ENCODE measurements at places on chromosomes 5 and 9.

- DNase-seq, result no peak
These were observed 103.4 kb downstream of the MED10 start for GRCh38 chr5:6274846-6275543.

- peak; percentile 70 for DNase-seq
These were observed 355.3 kb downstream of the TMEM232 start for GRCh38 chr5:110371011-110371724.

- DNase-seq, result no peak
These were observed 801.4 kb downstream of the BRINP1 start for GRCh38 chr9:118567861-118568260.

DNA sequence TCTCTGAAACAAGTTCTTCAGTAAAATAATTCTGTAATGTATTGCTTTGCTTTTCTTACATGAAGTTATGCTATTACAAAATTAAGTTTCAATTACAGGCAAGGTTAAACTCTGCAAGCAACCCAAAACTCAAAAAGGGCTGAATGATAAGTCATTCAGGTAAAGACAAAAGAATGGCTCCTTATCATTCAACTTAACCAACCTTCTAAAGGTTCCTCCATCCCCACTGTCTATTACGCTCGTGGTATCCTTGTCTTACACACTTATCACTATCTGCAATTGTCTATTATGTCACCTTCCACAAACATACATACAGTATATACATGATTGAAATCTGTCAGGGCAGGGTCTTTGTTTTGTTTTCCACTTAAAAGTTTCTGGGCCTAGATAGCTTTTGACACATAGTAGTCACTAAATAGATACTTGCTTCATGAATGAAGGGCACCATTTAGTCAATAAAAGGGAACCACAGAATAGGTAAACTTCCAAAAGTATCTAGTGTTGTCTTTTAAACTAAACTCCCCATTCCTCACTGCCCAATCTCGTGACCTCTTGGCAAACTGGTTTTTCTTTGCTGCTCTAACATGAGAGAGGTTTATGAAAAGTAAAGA, 6.9 kb downstream of the RPL37 start:
- no peak for DNase-seq

- DNase-seq, result no peak
These were observed 83.7 kb downstream of the SERINC5 start for GRCh38 chr5:80172067-80172695.

- no peak for DNase-seq
These were observed 10.4 kb downstream of the CCL28 start for GRCh38 chr5:43401827-43402226.

DNA sequence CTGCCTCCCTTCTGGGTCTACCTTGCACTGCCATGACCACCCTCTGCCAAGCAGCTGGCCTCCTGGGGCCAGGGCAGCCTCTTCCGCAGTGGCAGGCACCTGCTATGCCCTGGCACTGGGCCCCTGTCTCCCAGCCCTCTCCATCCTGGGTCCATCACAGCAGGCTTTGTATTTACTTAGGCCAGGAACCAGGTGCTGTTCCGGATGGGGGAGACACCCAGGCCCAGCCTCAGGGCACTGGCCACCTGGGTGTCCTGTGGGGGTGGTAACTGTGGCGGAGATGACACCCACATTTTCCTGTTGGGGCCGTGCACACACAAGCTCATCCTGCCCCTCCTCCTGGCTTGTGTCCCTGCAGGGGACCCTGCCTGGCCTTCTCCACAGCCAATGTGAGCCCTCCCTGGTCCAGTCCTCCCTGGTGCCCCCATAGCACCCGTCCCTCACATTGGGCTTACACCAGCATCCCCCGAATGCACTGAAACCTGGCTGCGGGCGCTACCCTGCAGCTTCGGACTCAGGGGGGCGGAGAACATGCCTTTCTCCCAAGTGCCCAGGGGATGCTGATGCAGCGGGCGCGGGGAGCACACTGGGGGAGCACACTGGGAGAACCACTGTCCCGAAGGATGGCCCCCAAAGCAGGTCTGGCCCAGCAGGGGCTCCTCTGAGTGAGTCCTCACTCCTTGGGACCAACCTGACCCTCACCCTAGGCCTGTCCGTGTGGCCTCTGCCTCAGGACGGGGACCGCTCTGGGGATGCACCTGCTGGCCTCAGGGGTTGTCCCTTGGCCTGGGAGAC, 17.9 kb downstream of the FAM163B start:
- no peak for DNase-seq

DNA sequence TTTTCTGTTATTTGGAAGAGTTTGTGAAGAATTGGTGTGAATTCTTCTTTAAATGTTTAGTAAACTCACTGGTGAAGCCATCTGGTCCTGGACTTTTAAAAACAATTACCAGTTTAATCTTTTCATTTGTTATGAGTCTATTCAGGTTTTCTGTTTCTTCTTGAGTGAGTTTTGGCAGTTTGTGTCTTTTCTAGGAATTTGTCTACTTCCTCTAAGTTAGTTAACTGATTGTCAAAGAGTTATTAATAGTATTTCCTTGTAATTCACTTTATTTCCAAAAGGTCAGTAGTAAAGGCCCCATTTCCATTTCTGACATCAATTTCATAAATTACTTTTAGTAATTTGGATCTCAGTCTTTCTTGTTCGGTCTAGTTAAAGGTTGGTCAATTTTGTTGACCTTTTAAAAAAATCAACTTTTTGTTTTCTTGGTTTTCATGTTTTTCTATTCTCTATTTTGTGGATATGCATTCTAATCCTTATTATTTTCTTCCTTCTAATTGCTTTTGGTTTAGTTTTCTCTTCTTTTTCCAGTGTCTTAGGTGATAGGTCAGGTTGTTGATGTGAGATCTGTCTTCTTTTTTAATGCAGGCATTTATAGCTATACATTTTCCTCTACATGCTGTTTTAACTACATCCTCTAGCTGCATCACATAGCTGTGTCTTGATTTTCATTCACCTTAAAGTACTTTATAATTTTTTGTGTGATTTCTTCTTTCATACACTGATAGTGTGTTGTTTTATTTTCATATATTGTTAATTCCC, 7.3 kb upstream of the SMIM3 start:
- no peak for DNase-seq

DNA sequence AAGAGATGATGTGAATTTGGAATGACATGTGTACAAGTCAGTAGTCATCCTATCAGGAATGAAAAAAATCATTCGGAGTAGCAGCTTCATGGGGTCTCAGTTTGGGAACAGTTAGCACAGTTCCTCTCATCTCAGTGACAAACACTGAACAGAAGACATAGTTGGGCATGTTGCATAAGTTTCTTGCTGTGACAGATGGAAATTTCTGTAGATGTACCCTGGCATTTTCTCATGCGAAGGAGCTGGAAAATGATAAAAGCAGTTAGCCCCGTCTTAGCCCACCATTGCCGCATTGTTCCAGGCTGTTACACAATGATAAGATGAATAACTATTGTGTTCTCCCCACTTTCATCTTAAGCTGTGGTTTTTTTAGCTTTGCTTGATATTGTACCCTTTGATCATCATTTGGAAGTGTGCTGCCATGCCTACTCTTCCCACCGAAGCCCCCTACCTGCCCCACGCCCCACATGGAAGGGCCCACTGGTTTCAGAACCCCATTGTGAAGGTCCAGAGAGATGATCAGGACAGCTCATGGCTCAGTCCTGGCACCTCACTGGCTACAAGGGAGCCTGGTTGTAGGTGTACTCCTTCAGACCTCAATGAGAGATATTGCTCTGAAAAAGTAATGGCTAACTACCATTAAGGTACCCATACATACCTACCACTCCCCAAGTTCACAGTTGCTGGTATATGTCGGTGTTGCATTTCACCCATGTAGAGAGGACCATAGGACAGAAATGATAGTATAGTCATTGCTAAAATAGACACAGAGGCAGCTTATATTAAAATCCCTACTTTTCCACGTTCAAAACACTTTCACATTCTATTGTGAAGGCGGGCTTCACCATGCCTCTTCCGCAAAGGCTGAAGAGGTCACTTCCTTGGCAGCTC, 38.8 kb downstream of the SFXN1 start:
- DNase-seq, result no peak

DNA sequence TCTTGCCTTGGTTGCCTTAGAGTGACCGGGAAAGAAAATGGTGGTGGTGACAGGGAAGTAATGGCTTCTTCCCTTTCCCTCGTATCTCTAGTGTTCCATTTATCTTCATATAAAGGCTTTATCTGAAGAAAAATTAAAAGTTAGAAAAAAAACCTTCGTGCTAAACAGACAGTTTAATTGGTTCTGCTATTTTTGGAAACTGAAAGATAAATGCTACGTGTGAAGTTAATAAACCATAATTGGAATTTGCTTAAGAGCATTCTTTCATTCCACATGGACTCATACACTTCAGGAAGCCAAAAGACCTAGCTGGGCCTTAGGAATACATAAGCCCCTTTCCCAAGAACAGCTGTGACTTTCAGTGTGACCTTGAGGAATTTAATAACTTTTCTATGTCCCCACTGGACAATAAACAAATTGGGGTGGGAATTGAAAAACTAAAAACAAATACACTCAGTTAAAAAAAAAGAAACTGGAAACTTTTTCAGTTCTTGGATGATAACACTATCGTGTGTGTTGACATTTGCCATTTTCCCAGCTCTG, 818.8 kb upstream of the WWC1 start:
- no peak for DNase-seq

DNA sequence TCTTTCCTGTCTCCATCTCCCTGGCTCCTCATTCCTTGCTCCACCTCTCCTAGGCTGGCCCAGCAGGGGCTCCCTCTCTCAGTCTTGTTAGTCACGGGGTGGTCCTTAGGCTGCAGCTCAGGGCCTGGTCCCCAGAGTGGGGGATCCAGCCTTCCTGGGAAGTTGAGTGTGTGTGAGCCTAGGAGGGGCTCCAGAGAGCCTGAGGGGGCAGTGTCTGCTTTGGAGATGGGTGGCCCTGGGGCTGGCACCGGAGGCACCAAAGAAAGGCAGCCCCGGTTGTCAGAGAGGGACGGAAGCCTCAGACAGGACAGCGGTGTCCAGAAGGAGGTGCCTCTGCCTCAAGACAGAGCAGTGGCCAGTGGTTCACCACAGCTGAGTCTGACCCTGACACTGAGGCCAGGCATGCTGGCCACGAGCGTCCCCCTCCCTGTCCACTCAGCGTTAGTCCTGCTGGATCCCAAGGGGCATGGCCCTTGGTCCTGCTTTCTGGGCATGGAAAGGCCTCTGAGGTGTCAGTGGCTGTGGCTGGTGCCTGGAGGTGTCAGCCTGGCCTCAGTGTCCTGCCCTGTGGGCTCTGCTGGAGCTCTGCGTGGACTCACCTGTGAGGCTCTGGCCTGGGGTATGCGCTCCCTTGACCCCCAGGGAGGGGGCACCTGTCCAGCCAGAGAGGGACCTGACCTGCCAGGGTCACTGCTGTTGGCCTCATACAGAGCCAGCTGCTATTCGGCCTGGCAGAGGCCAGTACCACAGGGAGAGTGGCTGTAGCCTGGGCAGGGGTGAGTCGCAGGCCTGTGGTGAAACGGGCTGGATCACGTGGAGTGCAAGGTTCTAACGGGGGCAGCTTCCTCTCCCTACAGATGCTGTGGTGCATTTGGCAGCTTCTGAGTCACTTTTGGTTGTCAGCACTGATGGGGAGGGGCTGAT, 130.6 kb downstream of the CACNA1B start:
- no peak for DNase-seq

DNA sequence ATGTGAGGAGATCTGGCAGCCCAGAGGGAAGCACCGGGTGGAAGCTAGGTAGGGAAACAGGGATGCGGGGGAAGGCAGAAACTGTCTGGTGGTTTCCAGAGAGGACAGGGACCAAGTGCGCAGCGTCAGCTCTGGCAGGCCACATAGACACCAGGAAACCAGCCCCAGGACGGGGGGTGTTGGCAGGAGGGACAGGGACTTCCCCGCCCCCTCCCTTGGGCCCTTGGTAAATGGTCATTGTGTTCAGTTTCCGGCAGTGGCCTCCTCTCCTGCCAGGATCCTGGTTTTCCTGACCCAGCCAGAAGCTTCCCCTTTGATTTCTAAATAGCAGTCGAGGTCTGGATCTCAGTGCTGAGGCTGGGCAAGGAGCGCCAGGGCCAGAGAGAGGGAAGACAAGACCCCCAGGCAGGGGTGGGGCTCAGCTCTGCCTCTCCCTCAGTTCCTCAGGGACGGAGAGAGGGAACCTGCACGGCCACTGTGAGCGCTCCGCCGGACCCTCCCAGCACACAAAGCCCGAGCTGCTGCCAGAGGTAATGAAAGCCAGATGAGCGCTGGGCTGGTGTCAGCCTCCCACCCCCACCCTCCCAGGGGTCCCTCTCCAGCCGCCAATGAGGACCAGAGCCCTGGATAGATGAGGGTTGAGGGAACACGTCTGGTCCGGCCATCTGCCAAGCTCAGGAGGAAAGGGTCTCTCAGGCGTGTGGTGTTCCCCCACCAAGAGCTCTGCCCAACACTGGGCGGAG, 1.8 kb downstream of the RALGDS start:
- DNase-seq, result no peak

DNA sequence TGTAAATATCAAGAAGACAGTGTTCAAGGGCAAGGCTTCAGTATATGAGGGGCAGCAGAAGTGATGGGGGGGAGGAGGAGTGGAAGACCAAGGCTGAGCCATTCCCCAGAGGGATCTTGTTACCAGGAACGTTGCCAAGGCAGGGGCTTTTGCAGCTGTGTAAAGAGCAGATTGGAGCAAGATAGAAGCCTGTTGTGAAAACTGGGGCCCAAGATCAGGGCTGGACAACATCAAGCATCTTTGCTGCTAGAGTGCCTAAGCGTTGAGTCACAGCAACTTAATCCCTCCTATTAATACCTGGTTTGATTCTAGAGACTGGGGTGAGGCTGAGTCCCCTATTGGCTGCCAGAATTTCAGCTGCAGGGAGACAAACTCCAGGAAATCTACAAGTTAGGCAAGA, 18.4 kb upstream of the ERCC6L2 start:
- DNase-seq, result no peak

GRCh38 chr9:89225991-89226471, 47.4 kb upstream of the SHC3 start:
- no peak for DNase-seq

GRCh38 chr5:79743846-79744605, 54.4 kb downstream of the CMYA5 start:
- DNase-seq, result no peak

- no peak for DNase-seq
These were observed 304.1 kb upstream of the PANK3 start for GRCh38 chr5:168883281-168883741.

- no peak for DNase-seq
These were observed 44.3 kb upstream of the F2RL2 start for GRCh38 chr5:76667495-76667894.

DNA sequence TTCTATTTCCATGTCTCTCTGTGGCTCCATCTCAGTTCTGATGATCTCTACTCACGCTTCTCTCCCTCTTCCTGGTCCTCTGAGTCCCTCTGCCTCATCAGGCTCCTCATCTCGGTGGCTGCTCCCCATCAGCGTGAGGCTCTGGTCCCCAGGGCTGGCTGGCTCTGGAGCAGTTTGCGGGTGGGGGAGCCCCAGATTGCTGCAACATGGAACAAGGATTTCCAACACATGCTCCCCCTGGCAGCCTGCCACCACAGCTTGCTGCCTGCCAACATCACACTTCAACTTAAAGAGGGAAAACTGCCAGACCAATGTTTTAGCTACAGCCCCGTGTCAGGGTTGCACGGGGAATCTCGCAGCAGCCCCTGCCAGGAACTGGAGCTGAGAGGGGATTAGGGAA, 77.2 kb upstream of the NEK6 start:
- no peak for DNase-seq
